Breast epithelium (tissue), 4 donors: ENCODE measurements at places on chromosomes 11 and 22. TPM values are rescaled to one million over a fixed set of nuclear protein-coding genes. Genes with fewer than 3 reads are reported as not detected.
A peak's percentile ranks its signal among the peaks of the same experiment; 100 is the strongest.

The TCN1 gene
- total RNA-seq, result 112 TPM

GRCh38 chr22:46290843-46291785 is 5.6 kb upstream of the GTSE1 start:
- no peak for DNase-seq
- H3K36me3 ChIP-seq, result peaks cover 11% of the 10 kb centered on the region
- H3K27me3 ChIP-seq, result no peaks in the 10 kb centered on the region
- no peak overlapping the region for H3K27ac ChIP-seq
- no peaks in the 10 kb centered on the region for H3K4me1 ChIP-seq
- no peak overlapping the region for H3K4me3 ChIP-seq

GRCh38 chr22:38455530-38456271 is 702 bp upstream of the KCNJ4 start:
- H3K27me3 ChIP-seq, result peaks cover 5% of the 10 kb centered on the region
- H3K27ac ChIP-seq, result no peak overlapping the region

The CAT gene
- total RNA-seq, result 190 TPM

DNA sequence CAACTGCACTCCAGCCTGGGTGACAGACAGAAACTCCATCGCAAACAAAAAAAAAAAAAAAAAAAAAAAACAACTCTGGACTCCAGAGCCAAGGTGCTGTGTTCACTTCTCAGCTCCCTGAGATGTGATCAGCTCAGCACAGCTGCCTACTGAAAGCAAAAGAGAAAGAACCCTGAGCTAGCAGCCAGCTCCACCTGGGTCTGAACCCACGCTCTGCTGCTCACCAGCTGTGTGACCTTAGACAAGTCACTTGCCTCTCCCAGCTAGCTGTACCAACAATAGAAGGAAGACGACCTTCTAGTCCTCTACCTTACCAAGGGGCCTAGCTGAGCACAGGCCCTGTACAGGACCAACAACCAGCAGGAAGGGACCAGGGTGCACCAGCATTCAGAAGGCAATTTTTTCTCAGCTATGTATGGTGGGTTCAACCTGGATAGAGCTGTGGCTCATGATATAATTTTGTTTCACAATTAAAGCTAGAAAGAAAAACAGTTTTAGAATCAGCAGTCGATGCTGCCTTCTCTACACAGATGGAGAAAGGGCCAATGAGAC is 3.8 kb downstream of the DGCR2 start:
- H3K4me1 ChIP-seq, result peaks cover 18% of the 10 kb centered on the region
- H3K36me3 ChIP-seq, result no peaks in the 10 kb centered on the region
- H3K4me3 ChIP-seq, result no peak overlapping the region
- peak overlapping the region; percentile 9 for H3K27ac ChIP-seq

- H3K27ac ChIP-seq, result no peak overlapping the region
- H3K27me3 ChIP-seq, result no peaks in the 10 kb centered on the region
- no peaks in the 10 kb centered on the region for H3K4me1 ChIP-seq
These were observed 209.8 kb upstream of the NARS2 start for GRCh38 chr11:78784321-78785061.

GRCh38 chr22:46047841-46048595 is 71.1 kb upstream of the WNT7B start:
- peaks cover 40% of the 10 kb centered on the region for H3K4me1 ChIP-seq
- DNase-seq, result peak; percentile 60
- H3K27me3 ChIP-seq, result no peaks in the 10 kb centered on the region

GRCh38 chr11:2480874-2481220 is 36.0 kb downstream of the KCNQ1 start:
- no peak for DNase-seq
- no peaks in the 10 kb centered on the region for H3K4me1 ChIP-seq
- no peak overlapping the region for H3K4me3 ChIP-seq
- no peaks in the 10 kb centered on the region for H3K36me3 ChIP-seq
- no peak overlapping the region for H3K27ac ChIP-seq
- no peaks in the 10 kb centered on the region for H3K27me3 ChIP-seq

DNA sequence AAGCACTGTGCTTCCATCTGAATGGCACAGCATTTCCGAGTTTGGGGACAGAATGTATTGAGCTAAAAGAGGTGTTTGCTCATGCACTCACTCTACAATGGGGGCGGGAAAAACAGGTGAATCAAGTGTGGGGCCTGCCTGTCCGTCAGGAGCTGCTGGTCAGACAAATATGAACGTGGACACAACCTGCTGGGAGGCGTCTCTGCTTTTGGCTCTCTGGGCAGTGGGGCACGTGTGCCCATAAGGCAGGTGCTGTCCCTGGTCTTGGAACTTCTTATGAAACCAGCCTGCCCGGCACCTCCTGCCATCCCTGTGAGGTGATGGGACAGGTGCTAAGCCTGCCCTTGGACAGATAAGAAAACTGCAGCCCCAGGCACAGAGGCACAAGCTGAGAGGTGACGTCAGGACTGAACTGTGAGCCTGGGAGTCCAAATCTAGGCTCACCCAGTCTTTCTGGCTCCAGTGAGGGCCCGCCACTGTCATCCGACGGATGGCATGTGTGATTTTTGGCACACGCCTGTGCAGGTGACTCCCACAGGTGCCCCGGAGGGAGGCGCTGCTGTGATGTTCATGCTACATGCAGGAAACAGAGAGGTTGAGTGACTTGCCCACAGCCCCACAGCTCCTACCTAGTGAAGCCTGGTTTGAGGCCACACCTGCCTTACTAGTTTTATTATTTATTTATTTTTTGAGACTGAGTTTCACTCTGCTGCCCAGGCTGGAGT is 51.6 kb downstream of the SMIM38 start:
- H3K27ac ChIP-seq, result no peak overlapping the region
- H3K36me3 ChIP-seq, result no peaks in the 10 kb centered on the region
- no peaks in the 10 kb centered on the region for H3K4me1 ChIP-seq
- peak; percentile 33 for DNase-seq
- no peak overlapping the region for H3K4me3 ChIP-seq

DNA sequence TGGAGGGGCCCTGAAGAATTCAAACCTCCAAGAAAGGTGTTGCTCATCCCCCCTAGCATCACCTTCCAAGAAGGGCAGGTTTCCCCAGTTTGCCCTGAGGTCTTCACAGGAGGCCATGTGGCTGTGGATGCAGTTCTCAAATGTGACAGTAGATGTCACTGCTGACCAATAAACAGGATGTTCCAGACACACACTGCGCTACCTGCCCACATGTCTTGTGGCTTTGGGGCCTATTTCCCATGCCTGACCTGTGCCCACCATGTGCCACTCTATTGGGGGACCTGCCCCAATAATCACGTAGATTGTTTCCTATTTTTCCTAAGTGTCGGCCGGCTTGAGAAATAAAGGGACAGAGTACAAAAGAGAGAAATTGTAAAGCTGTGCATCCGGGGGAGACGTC is 4.5 kb downstream of the GSTT2 start:
- no peaks in the 10 kb centered on the region for H3K36me3 ChIP-seq
- H3K4me3 ChIP-seq, result no peak overlapping the region
- no peak for DNase-seq

DNA sequence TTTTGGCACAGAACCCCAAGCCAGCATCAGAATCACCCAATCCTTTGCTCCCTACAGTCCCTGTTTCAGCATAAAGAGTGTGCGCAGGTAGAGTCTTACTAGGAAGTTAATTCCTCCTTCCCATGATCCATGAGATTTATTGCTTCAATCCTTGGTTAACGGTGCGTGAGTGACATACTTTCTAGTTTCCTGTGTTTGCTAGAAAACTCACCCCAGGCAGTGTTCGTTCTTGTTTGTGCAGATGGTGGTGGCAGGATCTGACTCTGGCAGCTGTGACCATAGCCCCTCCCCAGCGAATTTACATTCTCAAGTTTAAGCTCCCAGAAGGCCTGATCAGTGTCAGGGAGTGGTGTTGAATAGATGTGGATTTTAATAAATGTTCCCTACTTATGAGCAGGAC is 106.7 kb upstream of the CCT8L2 start:
- H3K27ac ChIP-seq, result no peak overlapping the region
- no peak overlapping the region for H3K4me3 ChIP-seq
- DNase-seq, result no peak
- no peaks in the 10 kb centered on the region for H3K4me1 ChIP-seq
- no peaks in the 10 kb centered on the region for H3K27me3 ChIP-seq

The RASSF7 gene
- 33.1 TPM for total RNA-seq

DNA sequence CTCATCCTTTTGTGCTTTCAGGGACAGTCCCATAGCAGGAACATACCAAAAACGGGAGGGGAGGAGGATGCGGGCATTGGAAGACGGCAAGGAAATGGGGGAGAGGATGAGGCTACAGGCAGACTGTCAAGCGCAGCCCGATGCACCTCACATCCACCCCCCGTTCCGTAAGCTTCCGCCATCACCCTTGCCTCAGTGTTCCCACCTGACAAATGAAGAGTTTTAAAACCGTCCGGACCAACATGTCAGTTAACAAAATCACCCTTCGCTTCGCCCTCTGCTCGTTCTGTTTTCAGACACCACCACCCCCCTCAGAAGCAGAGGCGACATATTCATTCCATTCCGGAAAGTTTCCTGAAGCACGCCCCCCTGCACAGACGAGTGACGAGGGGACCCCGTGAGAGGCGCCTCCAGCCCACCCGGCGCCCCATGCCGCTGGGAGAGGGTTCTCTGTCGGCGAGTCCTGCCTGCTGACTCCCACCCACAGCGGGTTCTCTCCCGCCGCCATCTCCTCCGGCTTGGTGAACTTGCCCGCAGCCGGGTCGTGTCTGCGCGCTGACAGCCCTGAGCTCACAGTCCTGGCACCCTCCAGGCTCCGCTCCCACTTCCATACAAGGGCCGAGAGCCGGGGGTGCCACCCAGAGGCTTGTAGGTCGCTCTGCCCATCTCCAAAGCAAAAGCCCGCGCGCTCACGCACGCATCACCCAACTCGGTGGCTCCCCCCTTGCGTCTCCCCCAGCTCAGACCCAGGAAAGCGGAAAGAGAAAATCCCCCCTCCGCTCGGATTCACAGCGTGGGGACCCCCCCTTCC is 1.5 kb downstream of the IGSF9B start:
- H3K27me3 ChIP-seq, result peaks cover 33% of the 10 kb centered on the region
- peak overlapping the region; percentile 57 for H3K27ac ChIP-seq
- H3K4me3 ChIP-seq, result peak overlapping the region; percentile 66
- no peak for DNase-seq
- H3K36me3 ChIP-seq, result no peaks in the 10 kb centered on the region

DNA sequence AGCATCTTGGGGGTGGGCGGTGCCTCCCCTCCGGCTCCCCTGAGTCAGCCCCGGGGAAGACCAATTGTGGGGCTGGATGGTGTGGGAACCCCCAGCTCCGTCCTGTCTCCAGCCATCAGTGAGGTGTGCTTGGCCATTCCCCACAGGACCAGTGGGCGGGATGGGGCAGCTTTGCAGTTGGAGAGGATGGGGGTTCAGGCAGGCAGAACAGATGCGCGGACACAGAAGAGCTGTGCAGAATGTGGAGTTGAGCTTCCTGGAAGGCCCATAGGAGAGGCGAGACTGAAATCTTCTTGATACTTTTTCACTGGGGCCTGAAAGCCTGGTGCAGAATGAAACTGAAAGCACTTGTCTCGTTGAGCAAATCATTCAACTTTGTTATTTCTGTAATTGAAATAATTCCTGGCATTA is 23.8 kb downstream of the PARVB start:
- no peaks in the 10 kb centered on the region for H3K36me3 ChIP-seq
- no peak overlapping the region for H3K4me3 ChIP-seq
- H3K27ac ChIP-seq, result no peak overlapping the region
- H3K4me1 ChIP-seq, result no peaks in the 10 kb centered on the region
- DNase-seq, result no peak

DNA sequence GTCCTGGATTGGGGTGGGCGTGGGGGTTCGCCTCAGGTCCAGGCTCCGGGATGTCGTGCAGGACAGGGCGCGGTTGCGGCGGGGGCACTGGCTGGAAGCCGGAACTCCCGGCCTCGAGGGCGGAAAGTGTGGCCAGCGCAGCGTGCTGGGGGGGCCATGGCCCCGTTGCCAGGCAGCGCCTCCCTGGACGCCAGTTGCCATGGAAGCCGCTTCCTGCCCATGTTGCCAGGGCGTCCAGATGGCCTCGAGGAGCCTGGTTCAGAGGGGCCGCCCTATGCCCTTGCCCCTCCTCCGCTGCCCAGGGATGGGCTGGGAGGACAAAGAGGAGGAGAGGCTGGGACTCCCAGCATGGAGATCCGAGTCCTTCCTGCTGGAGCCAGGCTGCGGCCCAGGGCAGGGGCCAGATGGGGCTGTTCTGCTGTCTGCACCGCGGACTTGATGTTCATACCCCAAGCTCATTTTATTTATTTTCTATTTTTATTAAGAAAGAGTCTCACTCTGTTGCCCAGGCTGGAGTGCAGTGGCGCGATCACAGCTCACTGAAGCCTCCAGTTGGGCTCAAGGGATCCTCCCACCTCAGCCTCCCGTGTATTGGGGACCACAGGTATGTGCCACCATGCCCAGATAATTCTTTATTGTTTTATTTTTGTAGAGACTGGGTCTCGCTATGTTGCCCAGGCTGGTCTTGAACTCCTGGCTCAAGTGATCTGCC is 4.6 kb upstream of the CCDC188 start:
- no peaks in the 10 kb centered on the region for H3K36me3 ChIP-seq
- H3K4me3 ChIP-seq, result peak overlapping the region; percentile 47
- H3K4me1 ChIP-seq, result no peaks in the 10 kb centered on the region

GRCh38 chr22:18001040-18001893 is 23.1 kb downstream of the MICAL3 start:
- peak; percentile 89 for DNase-seq
- no peaks in the 10 kb centered on the region for H3K27me3 ChIP-seq
- peak overlapping the region; percentile 94 for H3K4me3 ChIP-seq
- no peaks in the 10 kb centered on the region for H3K4me1 ChIP-seq
- peak overlapping the region; percentile 91 for H3K27ac ChIP-seq

DNA sequence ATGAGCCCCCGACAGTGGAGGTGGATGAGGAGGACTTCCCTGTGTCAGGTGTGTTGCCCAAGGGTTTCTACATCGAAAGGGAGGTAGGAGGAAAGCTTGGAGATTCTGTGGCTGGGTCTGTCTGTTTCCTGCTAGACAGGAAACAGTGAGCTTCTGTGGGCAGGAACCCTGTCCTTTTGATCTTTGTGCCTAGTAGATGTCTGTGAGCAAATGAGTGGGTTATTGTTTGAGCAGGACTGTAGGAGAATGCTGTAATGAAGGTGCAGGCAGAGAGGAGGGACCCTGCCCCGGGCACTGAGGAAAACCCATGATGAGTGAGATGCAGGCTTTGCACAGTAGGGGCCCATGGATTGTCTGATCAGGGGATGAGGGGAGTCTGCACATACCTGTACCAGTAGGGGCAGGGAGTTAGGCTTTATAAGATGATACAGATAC is 14.0 kb downstream of the USP35 start:
- DNase-seq, result peak; percentile 6
- no peak overlapping the region for H3K27ac ChIP-seq
- H3K4me1 ChIP-seq, result no peaks in the 10 kb centered on the region
- no peaks in the 10 kb centered on the region for H3K36me3 ChIP-seq

GRCh38 chr22:24703101-24703500 is 71.4 kb downstream of the PIWIL3 start:
- DNase-seq, result no peak
- no peaks in the 10 kb centered on the region for H3K27me3 ChIP-seq
- no peak overlapping the region for H3K27ac ChIP-seq
- no peaks in the 10 kb centered on the region for H3K4me1 ChIP-seq

- peaks cover 18% of the 10 kb centered on the region for H3K4me1 ChIP-seq
- no peaks in the 10 kb centered on the region for H3K36me3 ChIP-seq
- no peak overlapping the region for H3K4me3 ChIP-seq
- no peak for DNase-seq
- no peaks in the 10 kb centered on the region for H3K27me3 ChIP-seq
These were observed 3.2 kb upstream of the KLHDC7B start for GRCh38 chr22:50542416-50542927.
